ENCODE measurements at places on chromosomes 16 and 17.

DNA sequence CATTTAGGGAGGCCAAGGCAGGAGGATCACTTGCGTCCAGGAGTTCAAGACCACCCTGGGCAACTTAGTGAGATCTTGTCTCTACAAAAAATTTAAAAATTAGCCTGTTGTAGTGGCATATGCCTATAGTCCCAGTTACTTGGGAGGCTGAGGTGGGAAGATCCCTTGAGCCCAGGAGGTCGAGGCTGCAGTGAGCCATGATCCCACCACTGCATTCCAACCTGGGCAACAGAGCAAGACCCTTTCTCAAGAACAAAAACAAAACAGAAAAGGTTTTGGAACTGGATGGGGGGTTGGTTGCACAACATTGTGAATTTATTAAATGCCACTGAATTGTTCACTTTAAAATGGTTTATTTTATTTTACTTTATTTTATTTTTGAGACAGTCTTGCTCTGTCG is 21.2 kb downstream of the PLXDC1 start:
- no peak for DNase-seq

- DNase-seq = no peak
Observed at GRCh38 chr17:55186937-55187770, 77.6 kb upstream of the HLF start.

DNA sequence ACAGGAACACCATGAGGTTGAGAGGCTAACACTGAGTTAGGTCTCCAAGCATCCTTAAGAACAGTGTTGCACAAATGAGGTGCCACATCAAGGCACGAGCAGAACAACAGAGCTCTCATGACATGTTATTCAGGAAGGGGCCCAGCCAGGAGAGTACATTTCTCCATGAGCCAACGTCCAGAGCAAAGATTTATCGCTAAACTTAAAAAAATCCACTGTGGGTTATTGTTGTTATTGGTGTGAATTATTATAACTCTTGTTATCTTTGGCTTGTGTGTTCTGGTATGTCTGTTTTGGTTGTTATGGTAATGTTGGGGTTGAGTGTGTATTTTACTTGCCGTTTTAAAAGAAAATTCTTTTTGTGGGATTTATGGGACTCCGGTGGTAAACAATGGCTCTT is 68.9 kb upstream of the MSI2 start:
- no peak for DNase-seq

- DNase-seq = no peak
Observed at GRCh38 chr16:89105599-89106151, 12.0 kb downstream of the ACSF3 start.

GRCh38 chr16:4623593-4623992 is 1.0 kb upstream of the MGRN1 start:
- no peak for DNase-seq

GRCh38 chr16:3214904-3215600 is 19.9 kb downstream of the ZNF200 start:
- no peak for DNase-seq

DNA sequence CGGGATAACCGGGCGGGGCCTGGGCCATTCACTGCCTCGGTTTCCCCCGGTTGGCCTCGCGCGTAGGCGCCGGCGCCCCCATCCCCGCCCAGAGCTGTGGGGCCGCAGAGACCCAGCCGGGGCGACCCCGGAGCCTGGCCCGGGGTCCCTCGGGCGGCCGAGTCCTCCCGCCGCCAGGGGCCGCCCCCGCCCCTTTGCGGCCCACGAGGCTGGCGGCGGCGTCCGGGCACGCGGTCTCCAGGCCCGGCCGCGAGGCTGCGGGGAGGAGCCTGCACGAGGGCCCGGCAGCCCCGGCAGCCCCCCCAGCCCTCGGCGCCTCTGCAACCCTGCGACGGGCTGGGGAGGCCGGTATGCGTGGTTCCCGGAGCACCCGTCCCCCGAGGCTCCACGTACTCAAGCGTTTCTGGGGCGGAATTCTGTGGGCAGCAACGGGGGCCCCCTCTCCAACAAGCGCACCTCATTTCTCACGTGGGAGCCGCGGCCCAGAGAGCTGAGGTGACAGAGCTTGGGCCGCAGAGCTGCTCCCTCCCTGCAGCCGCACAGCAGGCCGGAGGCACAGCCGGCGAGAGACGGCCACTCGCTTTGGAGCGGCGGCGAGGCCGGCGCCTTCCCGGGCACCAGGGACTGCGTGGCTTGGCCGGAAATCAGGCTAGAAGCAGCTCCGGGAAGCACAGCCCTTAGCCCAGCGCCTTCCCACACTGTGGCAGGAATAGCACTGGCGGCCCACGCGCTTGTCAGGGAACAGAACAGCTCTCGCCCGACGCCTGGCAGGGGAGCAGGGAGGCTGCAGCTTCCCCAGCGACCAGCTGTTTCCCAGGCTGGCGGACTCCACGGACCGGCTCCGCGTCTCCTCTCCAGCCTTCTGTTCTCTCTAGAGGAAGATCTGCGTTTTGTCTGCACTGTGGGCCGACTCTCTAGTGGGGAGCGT is 867 bp upstream of the LIMD2 start:
- DNase-seq = no peak

DNA sequence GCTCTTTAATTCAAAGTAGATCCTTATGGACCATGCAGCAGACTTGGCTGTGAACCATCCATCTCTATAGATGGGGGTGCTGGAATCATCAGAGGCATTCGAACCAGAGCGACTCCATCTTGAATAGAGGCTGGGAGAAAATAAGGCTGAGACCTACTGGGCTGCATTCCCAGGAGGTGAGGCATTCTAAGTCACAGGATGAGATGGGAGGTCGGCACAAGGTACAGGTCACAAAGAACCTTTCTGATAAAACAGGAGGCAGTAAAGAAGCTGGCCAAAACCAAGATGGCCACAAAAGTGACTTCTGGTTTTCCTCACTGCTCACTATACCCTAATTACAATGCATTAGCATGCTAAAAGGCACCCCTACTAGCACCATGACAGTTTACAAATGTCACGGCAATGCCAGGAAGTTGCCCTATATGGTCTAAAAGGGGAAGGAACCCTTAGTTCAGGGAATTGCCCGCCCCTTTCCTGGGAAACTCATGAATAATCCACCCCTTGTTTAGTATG is 89.2 kb upstream of the BRD7 start:
- DNase-seq = no peak

DNA sequence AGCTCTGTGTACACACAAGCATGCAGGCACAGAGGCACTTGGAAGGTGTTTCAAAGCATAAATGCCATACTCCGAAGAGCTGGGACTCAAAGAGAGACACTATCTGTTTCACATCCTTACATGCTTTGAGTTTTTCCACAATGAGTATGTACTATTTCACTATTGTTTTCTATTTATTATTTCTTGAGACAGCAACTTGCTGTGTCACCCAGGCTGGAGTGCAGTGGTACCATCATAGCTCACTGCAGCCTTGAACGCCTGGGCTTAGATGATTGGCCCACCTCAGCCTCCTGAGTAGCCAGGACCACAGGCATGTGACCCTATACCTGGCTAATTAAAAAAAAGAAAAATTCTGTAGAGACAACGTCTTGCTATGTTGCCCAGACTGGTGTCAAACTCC is 31.6 kb downstream of the CYB5D2 start:
- DNase-seq = no peak

GRCh38 chr16:68299571-68300453 is 10.9 kb downstream of the SLC7A6OS start:
- DNase-seq = no peak

- DNase-seq = no peak
Observed at GRCh38 chr16:1757714-1758461, 13.5 kb downstream of the NME3 start.

DNA sequence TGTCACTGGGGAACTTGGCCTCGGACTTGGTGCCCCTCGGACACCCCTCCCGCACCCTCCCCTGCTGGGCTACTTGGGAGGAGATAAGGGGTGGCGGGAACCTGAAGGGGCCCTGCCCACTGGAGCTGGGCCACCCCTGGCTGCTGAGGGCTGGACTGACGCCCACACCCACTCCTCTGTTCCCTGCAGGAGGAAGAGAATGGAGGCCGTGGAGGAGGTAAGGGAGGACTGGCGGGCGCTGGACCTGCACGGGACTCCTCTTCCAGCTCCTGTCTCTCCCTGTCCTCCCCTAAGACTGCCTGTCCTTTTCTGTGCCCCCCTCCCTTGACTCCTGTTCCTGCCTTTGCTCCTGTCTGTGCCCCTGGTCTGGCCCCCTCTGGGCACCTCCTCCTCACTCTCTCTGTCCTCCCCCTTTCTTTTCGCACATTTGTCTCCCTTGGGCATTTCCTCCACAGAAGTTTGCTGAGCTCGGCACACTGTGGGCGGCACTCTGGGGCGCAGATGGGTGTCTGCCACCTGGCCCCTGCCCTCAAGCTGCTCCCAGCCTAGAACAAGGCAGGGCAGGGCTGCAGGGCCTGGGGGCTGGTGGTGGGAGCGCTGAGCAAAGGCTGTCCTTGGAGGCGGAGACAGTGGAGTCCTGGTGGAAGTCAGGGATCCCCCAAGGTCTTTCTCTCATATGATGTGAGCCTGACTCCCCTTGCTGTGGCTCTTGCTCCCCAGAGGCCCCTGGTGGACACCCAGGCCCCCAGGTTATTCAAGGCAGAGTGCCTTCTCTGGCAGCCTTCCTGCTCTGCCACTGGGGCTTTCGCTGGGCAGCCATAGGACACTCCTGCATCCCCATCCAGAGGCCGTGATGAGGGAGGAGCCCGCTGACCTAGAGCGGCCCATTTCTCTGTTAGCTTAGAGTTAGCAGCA is 32.7 kb downstream of the ARHGAP23 start:
- no peak for DNase-seq

DNA sequence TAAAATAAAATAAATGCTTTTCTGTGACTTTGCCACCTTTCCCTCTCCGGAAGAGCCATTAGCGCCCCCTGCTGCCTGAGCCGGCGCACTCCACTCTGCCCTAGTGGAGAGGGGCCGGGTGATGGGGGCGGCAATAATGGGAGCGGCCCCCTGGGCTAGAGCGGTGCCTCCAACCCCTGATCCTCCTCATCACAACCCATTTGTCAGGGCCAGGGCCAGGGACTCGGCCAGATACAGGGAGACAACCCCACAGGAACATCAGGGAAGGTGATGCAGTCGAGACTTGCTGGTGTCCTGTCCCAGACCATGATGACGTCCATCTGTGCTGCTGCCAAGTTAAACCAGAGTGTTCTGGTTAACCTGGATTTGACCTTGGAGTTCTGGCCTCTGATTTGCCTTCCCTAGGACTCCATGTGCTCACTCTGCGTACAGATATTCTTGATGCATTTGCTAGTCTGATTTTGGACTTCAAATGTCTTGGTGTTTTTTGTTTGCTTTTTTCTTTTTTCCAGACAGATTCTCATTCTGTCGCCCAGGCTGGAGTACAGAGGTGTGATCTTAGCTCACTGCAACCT is 46.1 kb upstream of the BPTF start:
- DNase-seq = peak; percentile 69

Data from forelimb muscle (tissue), 1 donor.